Activated CD4-positive, alpha-beta memory T cell treated with anti-CD3 and anti-CD28 coated beads, Interleukin-2, amount 10 ng/mL, durations not matched to agents 7 days and 5 days (primary cell): ENCODE measurements at places on chromosomes 7 and 10.

DNA sequence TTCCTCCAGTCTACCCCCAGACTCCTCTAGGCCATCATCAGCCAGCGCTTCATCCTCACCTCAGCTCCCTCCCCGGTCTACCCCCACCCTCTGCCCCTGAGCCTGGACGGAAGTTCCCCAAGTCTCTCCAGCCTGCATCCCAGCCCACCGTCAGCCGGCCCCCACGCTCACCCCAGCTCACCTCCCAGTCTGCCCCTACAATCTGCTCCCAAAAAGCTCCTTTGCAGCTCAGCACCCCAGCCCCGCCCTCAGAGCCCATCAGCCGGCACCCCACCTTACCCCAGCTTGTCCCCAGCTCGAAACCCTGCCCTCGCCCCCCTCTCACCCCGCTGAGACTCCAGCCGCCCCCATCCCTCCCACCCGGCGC, 322 bp upstream of the RAMP3 start:
- no peak for DNase-seq

DNA sequence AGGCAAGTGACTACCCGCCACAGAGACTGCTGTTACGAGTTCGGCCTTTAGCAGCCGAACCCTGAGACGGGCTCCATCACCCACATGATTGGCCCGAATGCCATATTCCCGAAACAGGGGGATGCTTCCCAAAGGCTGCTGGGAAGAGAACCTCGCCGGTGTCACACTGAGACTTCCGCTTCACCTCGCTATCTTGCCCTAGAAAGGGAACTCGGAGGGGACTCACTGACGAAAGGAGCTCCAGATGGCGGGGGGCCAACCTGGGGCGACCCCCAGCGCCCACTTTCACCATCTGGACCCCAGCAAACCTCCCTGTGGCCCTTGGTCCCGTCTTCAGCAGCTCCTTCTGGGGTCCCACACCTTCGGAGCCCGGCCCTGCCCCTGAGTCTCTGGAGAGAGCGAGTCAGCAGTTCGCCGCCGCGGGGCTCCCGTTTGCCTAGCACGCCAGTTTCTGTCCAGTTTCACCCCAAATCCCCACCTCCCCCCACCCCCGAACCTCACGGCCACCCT, 529 bp downstream of the HPS1 start:
- DNase-seq: peak; percentile 49

DNA sequence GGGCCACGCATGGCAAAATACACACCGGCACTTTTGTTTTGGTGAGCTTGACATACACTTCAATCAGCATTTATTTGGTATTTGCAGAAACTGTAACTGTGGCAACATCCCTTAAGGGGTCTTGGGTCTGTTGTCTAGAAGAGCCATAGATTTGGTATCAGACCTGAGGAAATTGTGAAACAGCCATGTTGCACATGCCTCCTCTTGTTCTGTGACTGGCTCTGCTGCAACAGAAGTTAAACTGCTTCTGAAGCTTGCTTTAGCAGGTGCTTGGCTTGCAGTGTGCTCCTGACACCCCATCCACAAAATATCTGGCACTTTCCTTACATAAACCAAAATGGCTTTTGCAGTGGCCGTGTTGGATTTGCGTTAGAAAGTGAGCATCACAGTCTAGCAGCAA, 247.3 kb downstream of the GATA3 start:
- DNase-seq: no peak

GRCh38 chr10:107971411-107971810, 806.9 kb upstream of the SORCS1 start:
- DNase-seq: no peak

DNA sequence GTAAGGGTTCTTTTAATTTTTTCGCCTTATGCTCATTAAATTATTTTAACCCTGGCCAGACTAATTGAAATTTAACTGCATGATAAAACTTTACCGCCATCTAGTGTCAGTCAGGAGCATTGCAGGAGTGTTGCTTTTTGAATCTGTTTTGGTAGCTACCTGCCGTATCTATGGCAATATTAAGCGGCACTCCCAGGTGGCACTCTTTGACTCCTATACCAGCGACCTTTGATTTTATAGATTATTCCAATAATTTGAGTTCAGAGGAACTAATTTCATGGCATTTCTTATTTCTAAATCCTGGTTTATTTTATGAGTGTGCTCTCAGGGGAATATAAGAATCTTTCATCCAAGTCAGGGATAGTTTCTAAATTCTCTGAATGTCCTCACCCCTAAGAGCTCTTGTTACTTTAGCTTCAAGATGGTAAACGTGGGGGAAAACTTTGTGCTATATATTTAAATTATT, 198.9 kb downstream of the REEP3 start:
- DNase-seq: peak; percentile 47

- peak; percentile 44 for DNase-seq
These were observed 2.9 kb downstream of the PKD2L1 start for GRCh38 chr10:100327007-100327717.

- DNase-seq: peak; percentile 62
These were observed 1.9 kb downstream of the ACSL5 start for GRCh38 chr10:112375721-112376395.

- peak; percentile 21 for DNase-seq
These were observed 345.0 kb downstream of the SORCS1 start for GRCh38 chr10:106819490-106819889.

- DNase-seq: no peak
These were observed 194.9 kb downstream of the KCNMA1 start for GRCh38 chr10:77442699-77443189.

- no peak for DNase-seq
These were observed 35.7 kb downstream of the CYP17A1 start for GRCh38 chr10:102801496-102801895.

DNA sequence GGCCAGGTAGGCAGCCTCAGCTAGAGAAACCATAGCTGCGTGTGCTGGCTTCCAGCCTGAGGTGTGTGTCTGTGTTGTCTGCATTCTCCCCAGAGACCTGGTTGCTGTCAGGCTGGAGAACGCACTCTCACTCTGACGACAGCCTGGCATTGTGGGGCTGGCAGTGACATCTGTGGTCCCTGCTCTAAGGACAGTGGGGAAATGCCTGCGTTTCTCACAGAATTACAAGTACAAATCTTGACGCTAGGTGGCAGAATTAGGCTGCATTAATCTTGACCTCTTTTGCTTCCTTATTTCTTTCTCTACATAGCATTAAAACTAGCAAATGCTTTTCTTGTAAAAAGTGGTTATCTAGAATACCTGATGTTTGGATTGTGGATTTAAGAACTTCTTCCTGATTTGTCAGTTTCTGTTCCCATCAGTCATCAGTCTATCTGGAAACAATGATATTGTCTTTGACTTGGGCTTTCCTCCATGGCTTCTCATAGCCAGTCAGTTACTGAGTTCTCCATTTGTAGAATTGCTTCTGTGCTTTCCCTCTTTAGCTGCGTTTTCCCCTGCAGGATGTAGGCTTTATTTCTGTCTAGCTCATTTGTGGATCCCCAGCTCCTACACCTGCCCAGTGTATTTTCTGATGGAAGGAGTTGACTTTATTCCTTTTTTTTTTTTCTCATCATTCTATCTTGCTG, 86.0 kb downstream of the FANK1 start:
- no peak for DNase-seq

GRCh38 chr7:45219801-45220435, 62.3 kb downstream of the RAMP3 start:
- DNase-seq: no peak

GRCh38 chr7:64614812-64615211, 51.1 kb upstream of the ZNF107 start:
- no peak for DNase-seq

DNA sequence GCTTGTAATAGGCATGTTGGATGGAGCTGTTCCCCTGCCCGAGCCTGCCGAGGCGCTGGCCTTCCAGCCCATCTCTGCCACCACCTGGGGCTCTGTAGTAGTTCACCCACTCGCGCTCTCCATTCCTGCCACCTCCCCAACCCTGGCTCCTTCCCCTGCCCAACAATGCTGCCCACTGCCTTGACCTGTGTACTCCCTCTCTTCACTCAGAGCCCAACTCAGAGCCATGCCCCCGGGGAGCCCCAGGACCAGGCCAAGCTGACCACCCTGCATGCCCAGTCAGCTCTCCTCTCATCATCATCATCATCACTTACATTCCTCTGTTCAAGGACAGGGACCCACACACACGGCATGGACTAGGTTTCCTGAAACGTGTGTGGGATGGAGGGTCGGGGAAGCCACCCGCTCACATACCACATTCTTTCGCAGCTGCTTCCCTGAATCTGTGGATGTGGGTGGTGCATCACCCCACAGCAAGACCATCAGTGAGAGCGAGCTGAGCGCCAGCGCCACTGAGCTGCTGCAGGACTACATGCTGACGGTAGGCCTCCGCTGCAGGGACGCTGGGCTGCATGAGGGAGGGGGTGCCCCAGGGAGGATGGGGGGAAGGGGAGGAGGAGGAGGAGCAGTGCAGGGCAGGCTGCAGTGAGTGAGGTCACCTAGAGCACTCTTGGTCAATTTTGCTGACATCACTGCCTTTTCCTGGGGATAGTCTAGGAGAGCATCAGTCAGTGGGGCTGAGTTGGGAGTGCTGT, 15.6 kb downstream of the NACAD start:
- DNase-seq: no peak

GRCh38 chr10:62541811-62542210, 167.6 kb downstream of the ZNF365 start:
- no peak for DNase-seq

GRCh38 chr7:55206235-55207029, 158.7 kb upstream of the LANCL2 start:
- DNase-seq: no peak

- DNase-seq: no peak
These were observed 1.2 kb downstream of the TPST1 start for GRCh38 chr7:66206119-66206933.

- no peak for DNase-seq
These were observed 9.1 kb downstream of the KLF6 start for GRCh38 chr10:3775696-3776551.

- no peak for DNase-seq
These were observed 66.6 kb downstream of the CUBN start for GRCh38 chr10:17062955-17063484.

DNA sequence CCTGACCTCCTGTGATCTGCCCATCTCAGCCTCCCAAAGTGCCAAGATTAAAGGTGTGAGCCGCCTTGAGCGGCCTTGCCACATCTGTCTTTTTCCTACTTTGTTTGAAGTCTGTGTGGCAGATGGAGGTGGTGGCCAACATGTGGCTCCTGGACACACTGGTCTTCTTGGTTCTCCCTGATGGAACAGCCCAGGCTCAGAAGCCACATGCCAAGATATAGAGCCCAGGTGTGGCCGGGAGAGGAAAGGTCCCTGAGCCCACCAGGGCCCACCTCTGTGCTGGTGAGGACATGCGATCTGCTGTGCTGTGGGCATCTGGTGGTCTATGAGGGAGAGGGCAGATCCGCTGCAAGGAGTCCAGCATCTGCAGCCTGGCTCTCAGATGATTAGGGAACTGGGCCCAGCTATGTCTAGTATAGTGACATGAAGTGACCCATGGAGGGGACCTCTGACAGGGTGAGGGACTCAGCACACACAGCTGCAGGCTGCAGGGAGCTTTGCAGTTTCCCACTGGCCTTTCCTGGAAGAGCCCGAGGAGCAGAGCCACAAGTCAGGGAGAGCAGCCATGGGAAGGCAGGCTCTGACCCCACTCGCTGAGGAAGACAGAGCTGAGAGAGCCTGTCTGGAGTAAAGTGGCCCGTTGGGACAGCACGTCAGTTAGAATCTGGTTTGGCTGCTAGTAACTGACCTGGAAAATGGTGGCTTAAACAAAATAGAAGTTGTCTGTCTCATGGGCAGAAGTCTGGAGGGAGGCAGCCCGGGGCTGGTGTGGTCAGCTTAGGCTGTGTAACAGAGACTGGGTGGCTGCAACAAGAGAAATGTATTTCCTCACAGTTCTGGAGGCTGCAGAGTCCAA, 25.9 kb downstream of the ADCY1 start:
- peak; percentile 9 for DNase-seq

- no peak for DNase-seq
These were observed 159.7 kb upstream of the YAE1 start for GRCh38 chr7:39406467-39406866.

DNA sequence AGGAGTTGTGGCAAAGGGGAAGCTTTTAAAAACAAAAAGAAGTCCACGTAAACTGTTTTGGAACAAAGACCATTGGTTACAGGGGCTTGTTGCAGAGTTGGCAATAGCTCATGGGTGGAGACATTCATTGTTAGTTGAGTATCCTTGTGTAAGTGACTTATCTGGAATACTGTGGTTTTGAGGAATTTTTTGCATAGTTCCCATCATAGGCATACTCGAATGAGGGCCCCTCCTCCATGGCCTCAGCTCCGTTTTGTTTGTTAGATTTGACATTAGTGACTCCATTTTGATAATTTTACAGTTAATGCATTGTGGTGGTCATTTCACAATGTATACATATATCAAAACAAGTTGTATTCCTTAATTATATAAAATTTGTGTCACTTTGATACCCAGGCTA, 12.8 kb upstream of the SMKR1 start:
- no peak for DNase-seq

GRCh38 chr7:32093415-32094408, 23.5 kb upstream of the PDE1C start:
- DNase-seq: no peak

GRCh38 chr10:100656454-100656853, 88.9 kb upstream of the PAX2 start:
- no peak for DNase-seq

GRCh38 chr7:154698726-154699291, 304.1 kb downstream of the PAXIP1 start:
- no peak for DNase-seq

- DNase-seq: no peak
These were observed 9.2 kb upstream of the GSAP start for GRCh38 chr7:77425101-77426051.

DNA sequence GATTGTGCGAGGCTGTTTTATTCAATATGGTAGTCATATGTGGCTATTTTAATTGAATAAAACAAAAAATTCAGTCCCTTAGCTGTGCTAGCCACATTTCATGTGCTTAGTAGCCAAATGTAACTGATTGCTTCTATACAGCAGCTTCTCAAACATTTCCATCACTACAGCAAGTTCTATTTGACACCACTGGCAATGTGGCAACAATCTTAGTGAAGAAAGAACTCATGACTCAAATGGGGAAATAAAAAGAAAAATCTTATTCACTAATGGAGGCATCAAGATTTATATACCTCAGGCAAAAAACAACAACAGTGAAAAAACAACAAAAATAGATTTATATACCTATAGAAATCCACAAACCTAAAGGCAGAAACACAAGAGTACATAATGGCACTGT, 17.9 kb downstream of the SEM1 start:
- DNase-seq: no peak

DNA sequence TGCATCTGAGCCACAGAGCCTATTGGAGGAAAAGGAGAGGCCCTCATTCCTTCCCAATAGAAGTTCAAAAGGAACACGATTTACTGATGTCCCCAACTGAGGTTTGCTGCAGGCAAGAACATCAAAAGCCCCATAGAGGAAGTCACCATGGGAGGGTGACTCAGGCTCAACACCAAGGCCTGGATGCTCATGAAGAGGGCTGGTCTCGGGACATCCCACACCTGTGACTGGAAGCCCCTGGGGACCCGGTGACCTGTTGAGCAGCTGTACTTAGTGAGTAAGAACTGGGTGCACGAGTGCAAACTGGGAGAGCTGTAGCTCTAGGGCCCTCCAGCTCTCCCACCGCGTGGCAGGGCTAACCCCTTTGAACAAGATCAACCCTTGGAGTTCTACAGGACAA, 38.0 kb downstream of the CYTH3 start:
- DNase-seq: no peak
